ENCODE measurements at places on chromosomes 6 and 20.

DNA sequence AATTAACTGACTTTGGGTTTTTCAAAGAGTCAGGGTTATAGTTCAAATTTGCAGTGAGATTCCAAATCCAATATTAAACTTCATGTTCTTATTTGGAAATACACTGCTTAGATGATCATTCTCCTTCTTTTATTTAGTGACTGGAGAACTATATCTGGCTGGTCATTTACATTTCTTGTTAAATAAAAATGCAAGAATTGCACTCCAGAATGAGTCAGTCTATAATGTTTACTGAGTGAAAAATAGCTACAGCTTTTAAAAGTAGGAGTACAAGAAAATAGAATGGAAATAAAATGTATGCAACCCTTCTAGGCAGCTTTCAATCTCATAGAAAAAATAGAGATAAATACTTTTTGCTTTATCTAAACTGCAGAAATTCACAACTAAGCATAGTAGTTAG is 54.5 kb upstream of the CD2AP start:
- no peak for DNase-seq

GRCh38 chr6:106216527-106216926 is 109.0 kb downstream of the ATG5 start:
- DNase-seq, result no peak

DNA sequence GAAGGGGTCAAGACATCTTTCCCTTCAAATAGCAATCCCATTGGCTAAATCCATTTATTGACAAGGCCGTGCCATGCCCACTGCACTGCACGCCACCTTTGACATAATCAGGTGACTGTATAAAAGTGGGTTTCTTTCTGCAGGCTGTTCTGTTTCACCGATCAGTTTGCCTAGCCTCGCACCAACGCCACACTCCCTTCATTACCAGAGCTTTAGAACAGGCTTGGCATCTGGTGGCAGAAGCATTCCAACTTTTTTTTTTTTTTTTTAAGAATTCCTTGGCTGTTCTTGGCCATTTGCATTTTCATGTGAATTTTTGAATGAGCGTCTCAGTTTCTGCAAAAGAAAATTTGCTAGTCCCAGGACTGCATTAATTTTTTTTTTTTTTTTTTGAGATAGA is 78.1 kb downstream of the PPP1R3G start:
- no peak for DNase-seq

DNA sequence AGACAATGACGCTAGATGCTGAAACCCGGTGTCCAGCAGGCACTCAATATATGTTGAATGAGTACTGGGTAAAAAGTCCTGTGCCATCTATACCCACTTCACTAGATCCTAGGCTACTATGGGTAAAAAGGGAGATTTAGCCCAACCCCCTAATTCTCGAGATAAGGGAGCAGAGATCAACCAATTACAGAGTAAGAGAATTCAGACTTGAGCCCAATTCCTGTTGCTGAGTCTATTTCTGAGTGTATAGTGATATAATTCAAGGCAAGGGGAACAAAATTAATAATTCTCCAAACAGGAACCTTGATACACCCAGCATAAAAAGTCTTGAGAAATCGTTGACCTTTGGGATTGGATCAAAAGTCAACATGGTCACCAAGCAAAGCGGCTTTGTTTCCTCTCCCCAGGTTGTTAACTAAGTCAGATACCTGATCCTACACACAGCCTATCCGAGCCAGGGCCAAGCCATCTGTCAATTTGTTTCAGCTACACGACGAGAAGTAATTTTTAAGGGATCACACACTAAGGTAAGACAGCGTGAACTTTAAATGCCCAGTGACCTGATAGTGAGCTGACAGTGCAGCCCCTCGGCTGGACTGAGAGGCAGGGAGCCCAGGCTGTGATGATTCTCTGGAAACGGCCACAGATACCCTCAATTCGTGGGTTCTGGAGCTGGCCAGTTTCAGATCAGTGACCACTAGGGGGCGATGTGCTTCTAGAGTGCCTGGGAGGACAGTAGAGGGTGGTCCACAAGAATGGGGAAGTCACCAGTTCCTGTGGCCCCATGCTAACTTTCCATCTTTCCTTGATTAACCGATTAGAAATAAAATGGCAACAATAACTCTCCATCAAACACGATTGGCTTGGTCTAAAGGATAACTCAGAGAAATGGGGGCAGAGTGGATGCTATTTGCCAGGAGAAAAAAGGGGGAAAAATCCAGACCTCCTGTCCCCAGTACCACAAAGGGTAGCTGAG is 46.2 kb downstream of the SLC22A23 start:
- no peak for DNase-seq

- no peak for DNase-seq
Measured at GRCh38 chr6:5439749-5440148, 178.4 kb downstream of the FARS2 start.

GRCh38 chr6:5728351-5729079 is 278.2 kb downstream of the NRN1 start:
- no peak for DNase-seq

GRCh38 chr6:112879920-112880413 is 532.8 kb downstream of the RFPL4B start:
- no peak for DNase-seq

DNA sequence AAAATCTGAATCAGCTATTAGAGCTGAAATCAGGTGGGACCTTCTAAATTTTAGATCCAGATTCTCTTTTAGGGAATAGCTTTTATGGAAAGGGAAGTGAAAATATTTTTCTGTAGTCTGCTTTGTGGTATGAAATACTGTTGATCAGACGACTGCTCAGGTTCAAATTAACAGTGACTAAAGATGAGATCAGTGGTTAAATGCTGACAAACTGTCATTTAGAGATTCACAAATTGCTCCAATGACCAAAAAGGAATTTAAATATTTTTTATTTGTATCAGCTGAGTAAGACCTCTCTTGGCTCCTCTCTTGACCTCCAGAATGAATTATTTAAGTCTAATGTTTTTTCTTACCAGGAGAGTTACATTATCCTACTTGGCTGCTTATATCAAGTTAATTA is 77.3 kb downstream of the KCNQ5 start:
- no peak for DNase-seq
